A172 (cell line): ENCODE measurements at places on chromosomes 1 and 21.

DNA sequence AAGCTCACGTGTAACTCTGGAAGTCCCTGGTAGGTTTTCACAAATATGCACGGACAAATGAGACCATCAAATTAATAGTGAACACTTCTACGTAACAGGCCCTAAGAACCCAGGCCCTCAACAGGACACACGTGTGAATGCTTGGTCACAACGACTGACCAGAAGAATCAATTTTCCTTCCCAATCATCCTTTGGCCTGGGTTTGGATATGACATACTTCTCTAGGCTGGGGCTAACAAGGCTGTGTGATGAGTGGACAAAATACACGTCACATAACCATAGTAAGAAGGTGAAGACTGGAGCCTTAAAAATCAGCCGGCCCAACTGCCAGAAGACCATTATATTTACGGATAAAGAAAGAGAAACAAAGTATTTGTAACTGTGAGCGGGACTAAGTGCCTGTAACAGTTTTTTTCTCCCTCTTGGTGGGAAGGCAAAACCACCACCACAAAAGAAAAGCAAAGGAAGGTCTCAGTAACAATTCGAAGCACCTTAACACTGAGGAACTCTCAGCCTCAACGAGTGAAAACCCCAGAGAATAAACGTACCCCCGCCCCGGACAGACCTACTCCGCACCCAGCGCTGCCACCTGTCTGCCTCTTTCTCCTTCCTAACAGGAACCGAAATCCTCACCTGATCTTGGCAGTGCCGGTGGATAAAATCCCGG, 450 bp downstream of the SDE2 start:
- DNase-seq = peak; percentile 31

DNA sequence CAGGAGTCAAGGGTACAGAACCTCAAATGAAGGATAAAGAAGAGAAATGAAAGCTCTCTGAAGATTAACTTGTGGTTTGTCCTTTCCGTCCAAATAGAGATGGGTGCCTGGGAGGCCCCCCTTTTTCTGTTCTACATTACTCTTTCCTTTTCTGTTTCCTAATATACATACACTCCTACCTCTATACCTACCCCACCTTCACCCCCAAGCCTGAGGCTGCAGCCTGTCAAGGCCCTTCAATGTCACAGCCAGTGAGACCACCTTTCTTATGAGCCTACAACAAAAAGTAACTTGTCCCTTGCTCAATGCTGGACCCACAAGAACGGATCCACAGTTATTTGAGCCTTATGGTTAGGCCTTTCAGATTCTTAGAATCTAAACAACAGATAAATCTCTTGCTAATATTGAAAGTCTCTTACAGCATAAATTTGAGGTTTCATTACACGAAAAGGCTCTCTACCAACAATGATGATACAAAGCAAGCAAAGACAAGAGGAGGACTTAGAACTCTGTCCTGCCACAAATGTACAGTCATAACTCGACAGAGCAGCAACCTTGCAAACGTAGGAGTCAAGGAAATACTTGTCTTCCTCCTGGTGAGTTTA, 4.1 kb upstream of the TRAF3IP3 start:
- DNase-seq = no peak

GRCh38 chr1:227320476-227320875, 2.2 kb upstream of the CDC42BPA start:
- no peak for DNase-seq

GRCh38 chr1:54813485-54814125, 12.5 kb upstream of the TTC22 start:
- DNase-seq = no peak

- DNase-seq = no peak
These were observed 1768.7 kb downstream of the BRINP3 start for GRCh38 chr1:188708795-188709535.

DNA sequence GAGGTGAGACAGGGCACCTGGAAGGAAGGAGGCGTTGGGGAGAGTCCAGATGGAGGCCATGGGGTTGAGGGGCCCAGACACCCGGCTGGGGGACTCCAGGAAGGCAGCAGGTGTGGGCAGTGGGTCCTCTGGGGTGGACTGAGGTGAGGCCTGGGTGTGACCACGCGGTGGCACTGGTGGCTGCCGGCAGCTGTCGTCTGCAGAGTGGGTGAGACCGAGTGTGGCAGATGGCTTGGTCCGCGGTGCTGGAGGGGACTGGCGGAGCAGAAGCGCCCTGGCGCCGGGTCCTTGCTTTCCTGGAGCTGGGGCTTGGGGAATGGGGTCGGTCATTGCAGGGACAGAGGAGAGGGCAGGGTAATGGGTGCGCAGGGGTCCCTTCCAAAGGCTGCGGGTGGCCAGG, 12.5 kb downstream of the AGRN start:
- DNase-seq = no peak

DNA sequence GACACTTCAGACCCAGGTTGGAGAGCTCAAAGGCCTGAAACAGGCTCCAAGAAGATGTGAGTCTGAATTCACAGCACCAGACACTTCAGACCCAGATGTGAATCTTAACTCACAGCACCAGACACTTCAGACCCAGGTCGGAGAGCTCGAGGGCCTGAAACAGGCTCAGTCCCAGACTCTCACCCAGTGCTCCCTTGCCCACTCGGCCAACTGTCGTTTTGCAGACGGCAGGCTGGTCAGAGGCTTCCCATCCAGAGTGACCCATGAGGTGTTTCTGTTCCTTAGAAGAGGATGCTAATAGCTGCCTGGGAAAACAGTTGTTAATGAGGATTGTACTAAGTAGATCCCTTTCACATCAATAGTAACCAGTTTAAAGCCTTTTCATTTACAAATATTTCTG, 88.4 kb downstream of the ADARB1 start:
- no peak for DNase-seq

- no peak for DNase-seq
These were observed 8.0 kb downstream of the ELOA start for GRCh38 chr1:23751050-23751814.

GRCh38 chr21:45897191-45898027, 84.2 kb upstream of the COL6A1 start:
- no peak for DNase-seq

DNA sequence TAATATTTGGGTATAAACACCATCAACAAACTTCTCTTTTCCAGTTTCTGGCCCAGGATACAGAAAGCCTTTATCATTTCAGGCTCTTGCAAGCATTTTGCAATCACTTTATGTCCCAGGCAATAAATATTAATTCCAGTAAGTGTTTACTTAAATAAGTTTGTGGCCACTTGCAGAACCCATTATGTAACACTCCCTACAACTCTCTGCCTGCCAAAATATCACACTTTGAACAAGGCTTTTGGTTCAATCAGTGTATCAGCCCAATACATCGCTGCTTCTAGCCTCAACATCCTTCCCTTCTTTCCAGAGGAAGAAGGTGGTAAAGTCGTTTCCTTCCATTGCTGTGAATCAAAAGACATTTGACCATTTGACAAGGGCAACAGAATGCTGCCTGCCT, 203.0 kb upstream of the USP25 start:
- no peak for DNase-seq

- peak; percentile 96 for DNase-seq
These were observed 28.4 kb downstream of the TRIM45 start for GRCh38 chr1:117093091-117093534.

DNA sequence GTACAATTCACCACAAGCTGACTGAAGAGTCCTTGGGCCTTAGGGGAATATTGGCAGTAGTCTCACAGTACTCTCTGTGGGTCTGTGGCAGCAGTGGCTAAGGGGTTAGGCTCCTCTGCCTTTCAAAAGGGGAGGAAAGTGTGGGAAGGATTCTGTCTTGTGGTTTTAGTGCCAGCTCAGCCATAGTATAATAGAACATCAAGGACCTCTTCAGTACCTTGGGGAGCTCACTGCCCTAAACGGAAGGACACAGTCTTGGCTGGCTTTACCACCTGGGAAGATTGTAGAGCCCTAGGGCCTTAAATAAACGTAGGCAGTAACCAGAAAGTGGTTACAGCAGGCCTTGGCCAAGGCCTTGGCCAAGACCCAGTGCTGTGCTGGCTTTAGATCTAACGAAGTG, 265.7 kb downstream of the COL11A1 start:
- DNase-seq = no peak

DNA sequence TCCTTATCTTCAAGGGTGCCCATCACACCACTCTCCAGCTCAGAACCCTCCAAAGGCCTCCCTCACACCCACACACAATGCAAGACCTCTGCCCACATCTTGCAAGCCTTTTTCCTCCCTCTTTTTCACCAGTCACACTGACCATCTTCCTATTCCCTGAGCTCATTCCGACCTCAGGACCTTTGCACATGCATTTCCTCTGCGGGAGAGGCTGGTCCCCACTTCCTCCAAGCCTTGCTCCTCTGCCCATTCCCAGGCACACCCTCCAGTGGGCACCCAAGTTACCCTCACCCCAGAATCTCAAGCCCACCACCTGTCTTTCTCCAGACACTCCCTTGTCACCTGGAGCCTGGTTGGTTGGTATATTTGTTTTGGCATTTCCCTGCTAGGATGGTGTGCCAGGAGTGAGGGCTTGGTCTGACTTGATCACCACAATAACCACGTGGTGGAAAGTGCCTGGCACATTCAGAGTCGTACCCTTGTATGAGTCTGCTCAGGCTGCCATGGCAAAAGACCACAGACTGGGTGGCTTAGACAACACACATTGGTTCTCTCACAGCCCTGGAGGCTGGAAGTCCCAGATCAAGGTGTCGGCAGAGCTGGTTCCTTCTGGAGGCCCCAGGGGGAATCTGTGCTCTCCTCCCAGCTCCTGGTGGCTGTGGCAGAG, 13.2 kb downstream of the MX2 start:
- no peak for DNase-seq

- peak; percentile 83 for DNase-seq
These were observed 204.3 kb downstream of the KCNJ6 start for GRCh38 chr21:37711836-37712568.

DNA sequence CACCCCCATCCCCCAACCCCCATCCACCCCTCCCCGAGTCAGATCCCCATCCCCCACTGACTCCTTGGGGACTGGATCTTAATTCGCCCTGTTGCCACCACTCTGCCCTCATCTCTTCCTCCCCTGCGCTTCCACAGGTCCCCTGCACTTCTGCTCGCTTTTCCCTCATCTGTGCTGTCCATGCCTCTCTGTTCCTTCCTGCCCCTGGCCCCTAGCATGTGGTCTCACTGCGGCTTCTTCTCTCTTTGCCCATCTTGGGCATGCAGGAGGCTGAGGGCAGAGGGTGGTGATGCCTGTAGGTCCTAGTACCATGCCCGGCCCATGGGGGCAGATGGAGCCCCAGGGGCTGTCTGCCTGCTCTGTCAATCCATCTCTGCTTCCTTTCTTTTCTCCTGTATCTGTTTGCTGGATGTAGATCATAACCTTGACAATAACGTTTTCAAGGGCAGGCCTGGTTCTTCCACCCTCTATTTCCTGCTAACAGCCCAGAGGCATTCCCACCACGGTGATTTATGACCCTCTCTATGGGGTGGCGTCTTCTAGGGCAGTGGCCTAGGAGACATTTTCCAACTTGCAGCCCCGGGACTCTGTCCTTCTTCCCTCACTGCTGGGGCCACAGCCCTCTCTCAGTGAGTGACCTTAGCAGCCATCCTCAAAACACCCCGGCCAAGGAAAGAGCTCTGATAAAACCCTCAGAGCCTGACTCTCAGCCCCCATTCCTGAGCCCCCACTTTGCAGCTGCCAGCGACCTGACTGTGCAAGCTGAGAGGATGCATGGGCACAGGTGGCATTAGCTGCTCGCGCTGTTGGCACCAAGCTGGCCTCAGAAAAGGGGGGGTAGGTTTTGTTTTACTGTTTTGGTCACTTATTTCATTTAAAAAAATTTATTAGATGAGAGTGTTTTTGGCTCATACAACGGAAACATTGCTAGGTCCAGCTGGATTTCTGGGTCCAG, 33.9 kb downstream of the TMEM51 start:
- no peak for DNase-seq

GRCh38 chr1:241714321-241715218, 62.5 kb downstream of the WDR64 start:
- DNase-seq = no peak

DNA sequence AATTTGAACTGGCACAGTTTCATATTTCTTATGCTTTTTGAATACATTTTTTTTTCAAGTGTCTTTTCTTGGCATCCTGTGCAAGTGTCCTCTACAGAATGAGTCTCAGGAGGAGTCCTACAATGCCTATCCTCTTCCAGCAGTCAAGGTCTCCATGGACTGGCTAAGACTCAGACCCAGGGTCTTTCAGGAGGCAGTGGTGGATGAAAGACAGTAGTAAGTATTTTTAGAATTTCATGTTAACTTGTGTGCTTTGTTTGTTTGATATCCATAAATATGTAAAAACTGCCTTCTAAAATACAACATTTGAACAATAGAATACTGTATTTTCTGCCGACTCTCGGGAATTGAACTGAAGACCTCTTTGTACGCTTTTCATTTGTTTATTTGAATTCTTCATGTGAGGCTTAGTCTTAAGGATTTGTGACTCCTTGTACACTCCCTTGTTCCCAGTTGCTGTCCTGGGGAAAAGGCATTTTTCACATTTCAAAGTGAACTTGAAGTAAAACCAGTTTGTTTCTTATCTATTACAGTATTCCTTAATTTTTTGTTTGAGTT, 56.6 kb downstream of the NCF2 start:
- DNase-seq = no peak
